ENCODE measurements at places on chromosomes 7 and 10. TPM values are rescaled to one million over a fixed set of nuclear protein-coding genes. Genes with fewer than 3 reads are reported as not detected.

GPR85 gene
- 0.35 TPM for total RNA-seq

LOXL4 gene
- total RNA-seq = 12.5 TPM

H2BK1 gene
- total RNA-seq = not detected

GRID2IP gene
- total RNA-seq = 0.09 TPM

OPN4 gene
- not detected for total RNA-seq

SDK1 gene
- 2.4 TPM for total RNA-seq

MGAM2 gene
- total RNA-seq = not detected

TRPV5 gene
- not detected for total RNA-seq

CACNA2D1 gene
- 24.2 TPM for total RNA-seq

WDR86 gene
- 7.6 TPM for total RNA-seq

ADAM8 gene
- total RNA-seq = 0.09 TPM

PDZD7 gene
- 0.35 TPM for total RNA-seq

SORCS1 gene
- total RNA-seq = 0.09 TPM

NKX2-3 gene
- not detected for total RNA-seq

SNCG gene
- total RNA-seq = 16.2 TPM

GDF2 gene
- total RNA-seq = not detected

LIPM gene
- total RNA-seq = not detected

KAZALD1 gene
- total RNA-seq = 16.7 TPM

CISD1 gene
- total RNA-seq = 19.0 TPM

GNGT1 gene
- not detected for total RNA-seq

Measured in pericardium fibroblast (primary cell).